NCI-H446 (cell line): ENCODE measurements at places on chromosomes 3 and 15.

DNA sequence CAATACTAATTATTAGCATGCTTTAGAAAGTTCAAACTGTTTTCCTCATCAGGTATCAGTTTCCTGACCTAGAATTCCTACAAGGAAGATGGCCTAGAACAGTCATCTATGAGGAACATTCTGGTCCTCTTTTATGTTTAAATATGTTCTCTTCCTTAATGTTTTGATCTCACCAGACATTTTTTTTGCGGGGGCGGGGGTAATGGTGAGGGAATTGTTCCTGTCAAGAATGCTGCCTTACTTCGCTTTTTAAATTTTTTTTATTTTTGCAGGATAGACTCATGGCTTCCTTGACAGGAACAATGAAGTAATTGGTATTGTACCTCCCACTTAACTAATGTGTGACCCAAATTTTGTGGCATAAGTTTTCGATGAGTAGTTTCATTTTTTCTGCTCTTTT lies 44.3 kb upstream of the NANOGP8 start:
- no peak for DNase-seq

DNA sequence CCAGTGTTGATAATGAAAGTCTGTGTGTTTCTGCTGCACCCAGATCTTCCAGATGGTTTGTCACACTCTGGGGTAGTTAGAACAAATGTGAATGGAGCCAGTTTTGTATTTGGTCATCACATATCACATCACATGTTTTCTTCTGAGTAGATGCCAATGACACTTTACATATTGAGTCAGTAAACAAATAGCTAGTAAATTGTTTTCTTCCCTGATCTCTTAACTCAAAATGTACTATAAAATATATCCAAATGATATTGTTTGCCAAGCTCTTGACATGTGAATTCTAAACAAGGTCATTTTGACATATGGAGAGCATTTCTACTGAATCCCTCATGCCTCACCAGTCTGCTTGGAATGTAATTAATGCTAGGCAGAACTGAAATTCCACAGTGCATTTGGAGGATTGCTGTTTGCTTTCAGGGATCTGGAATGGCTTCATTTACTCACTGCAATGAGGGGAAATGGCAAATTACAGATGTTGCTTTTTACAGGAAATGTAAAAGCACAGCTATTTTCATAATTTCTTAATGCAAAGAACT lies 45.0 kb downstream of the PDHB start:
- DNase-seq = peak; percentile 0

DNA sequence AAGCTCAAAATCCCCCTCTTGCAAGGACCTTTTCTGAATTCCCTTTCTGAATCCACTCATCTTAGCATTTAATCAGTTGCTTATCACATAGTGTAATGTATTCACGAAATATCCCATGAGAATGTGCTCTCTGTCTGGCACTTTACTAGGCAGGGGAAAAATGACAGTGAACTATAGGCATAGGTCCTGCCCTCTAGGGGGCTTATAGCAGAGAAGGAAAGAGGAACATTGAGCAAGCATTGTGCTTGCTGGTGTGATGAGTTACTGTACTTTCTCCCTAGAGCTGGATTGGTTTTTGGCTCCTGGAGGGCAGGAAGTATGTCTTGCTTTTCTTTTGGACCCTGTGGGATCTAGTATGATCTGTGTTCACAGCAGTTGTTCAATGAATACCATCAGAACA lies 26.5 kb downstream of the DUOX2 start:
- DNase-seq = no peak

DNA sequence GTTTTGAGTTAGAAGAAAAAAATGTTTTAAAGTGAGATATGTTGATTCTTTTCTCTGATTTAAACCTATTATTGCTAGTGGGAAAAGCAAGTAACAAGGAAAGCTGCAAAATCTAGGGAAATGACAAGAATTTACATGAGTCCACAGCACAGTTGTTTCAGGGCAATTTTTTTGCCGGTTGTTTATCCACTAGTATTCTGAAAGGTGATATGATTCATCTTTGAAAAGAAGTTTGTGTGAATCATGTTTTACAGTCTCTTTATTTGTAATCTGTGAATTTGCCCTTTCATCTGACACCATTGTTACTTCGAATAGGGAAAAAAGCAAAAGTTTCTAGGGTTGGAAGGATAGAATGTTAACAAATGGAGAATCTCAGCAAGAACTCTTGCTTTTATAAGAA lies 894.7 kb downstream of the OTOL1 start:
- no peak for DNase-seq

DNA sequence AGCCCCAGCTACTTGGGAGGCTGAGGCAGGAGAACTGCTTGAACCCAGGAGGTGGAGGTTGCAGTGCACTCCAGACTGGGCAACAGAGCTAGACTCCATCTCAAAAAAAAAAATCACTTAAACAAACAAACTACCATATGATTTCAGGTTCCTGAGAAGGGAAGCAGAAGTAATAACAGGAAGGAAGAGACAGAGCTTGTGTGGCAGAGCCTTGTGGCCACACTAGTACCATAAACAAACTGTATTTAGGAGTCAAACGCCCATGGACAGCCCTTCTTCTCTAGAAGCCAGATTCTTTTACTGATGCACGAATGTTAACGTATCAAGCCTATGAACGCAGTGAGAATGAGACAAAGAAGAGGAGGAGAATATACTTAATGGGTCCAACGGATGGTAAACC lies 12.0 kb downstream of the MTMR10 start:
- DNase-seq = no peak

GRCh38 chr3:87311309-87311708 lies 34.9 kb upstream of the POU1F1 start:
- no peak for DNase-seq

- DNase-seq = no peak
Observed at GRCh38 chr3:112874725-112875124, 28.1 kb upstream of the CD200R1L start.

DNA sequence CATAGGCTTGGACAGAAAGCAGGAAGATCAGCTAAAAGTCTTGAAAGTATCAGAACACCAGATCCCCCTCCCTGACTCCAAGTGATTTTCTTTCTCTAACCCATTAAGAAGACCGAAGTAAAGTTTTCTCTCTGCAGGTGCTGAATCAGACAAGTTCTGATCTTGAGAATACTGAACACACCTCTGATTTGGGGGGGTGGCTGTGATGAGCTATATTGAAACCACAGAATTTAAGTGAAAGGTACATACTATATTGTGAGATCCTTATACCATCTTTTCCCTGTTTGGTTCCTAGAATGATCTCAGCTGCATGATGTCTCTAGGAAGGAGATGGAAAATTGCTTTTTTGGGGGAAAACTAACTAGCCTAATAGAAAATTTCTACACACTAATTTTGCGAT lies 196.0 kb downstream of the DIPK2A start:
- DNase-seq = no peak

GRCh38 chr3:61864886-61865285 lies 303.5 kb downstream of the PTPRG start:
- no peak for DNase-seq

DNA sequence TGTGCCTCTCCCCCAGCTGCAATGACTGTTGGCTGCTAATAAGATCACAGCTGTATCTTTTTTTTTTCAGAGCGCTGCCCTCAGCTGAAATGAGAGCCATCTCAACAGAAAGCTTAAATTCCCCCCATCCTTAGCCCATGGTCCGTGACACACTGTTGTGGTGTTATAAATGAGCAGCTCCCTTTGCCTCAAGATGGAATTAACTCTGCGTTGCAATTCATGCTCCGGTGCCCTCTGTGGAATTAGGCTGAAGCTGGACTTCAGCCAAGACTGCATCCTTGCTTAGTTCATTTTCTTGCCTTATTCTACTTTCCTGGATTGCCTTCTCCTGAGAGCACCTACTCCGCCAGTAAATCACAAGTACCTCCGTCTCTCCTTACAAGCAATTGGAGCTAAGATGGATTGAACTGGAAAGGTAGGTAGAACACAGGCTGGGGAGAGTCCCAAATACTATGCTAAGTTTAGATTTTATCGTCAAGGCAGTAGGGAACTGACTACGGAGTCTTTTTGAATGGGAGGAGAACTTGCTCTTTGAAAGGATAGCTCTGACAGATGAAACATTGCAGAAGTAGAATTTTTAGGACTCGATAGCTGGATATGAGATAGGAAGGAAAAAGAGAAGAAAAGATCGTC lies 39.0 kb upstream of the THRB start:
- DNase-seq = no peak

DNA sequence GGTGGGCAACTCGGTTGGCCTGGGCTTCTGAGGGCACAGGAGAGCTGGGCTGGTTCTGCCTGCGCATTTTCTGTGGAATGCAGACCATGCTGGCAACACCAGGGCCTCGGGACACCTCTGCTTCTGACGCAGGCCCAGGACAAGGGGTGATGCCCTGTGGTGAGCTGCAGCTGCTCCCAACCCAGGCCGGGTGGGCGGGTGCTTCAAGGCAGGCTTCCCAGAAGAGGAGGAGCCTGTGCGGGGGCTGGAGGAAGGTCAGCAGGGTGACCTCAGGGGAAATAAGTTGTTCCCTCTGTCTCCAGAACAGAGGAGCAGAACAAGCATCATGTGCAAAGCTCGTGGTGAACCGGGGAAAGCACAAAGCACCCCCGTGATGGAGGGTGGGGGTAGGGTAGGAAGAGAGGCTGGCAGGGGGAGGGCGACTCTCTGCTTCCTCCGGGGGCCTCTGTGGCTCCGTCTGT lies 11.0 kb upstream of the PLXNA1 start:
- no peak for DNase-seq

DNA sequence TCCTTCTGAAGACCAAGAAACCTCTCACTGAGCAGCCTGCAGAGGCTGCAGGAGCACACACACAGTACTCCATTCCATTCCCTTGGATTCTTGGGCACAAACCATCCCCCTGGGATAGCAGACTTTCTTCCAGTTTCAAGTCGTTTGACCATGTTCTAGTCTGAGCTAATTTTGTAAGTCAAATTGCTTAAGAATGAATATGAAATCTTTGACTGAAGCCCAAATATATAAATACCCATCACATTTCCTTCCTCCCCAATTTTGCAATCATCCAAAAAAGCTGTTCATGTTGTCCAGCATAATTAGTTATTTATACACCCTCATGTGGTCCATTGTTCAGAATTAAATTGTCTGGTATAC lies 231.2 kb upstream of the TPRG1 start:
- no peak for DNase-seq

GRCh38 chr15:57915827-57916531 lies 149.5 kb downstream of the ALDH1A2 start:
- DNase-seq = no peak

- DNase-seq = no peak
Observed at GRCh38 chr15:55649058-55649423, 60.9 kb upstream of the PYGO1 start.

DNA sequence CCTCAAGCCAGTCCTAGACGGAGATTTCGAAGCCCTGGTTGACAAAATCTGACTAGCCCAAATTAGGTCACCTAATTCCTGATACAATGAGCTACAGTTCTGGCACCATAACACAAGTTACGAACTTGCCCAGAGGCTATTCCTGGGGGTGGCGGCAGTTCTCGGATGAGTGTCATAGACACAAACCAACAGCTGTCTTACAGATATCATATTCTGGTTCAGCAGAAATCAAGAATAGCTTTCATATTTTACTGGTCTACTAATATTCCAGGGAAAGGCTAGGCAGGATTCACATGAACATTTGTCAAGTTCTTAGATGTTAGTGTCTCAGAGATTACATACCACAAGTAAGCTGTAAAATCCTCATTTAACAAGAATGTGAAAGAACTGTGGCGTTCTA lies 8.8 kb downstream of the ANAPC13 start:
- DNase-seq = no peak

GRCh38 chr3:117587416-117587815 lies 877.8 kb downstream of the TUSC7 start:
- no peak for DNase-seq

- DNase-seq = peak; percentile 53
Observed at GRCh38 chr3:138332472-138333073, 2.9 kb upstream of the NME9 start.

DNA sequence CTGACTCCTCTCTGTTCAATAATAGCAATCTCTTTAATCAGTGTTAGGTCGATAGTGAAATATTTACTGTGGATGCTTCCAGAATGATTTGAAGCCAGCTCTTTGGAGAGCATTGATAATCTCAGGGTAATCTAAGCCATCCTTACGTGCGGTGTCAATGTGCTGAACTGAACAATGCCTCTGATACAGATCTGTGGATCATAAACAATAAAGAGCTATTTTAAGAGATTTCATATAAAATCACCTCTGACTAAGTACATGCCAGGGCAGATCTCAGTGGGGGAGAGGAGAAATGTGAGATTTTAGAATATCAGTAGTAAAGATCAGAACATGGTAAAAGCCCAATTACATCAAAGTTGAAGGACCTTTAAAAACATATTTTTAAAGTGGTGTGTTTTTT lies 319.3 kb upstream of the GBE1 start:
- DNase-seq = no peak

GRCh38 chr3:24683633-24684384 lies 189.2 kb upstream of the THRB start:
- peak; percentile 41 for DNase-seq
